ENCODE measurements at places on chromosomes 5 and 9.
A peak's percentile ranks its signal among the peaks of the same experiment; 100 is the strongest.

- no peak for DNase-seq
Observed at GRCh38 chr9:126796758-126797157, 8.1 kb upstream of the ZBTB43 start.

- DNase-seq, result no peak
Observed at GRCh38 chr9:32345243-32345642, 39.2 kb upstream of the ACO1 start.

DNA sequence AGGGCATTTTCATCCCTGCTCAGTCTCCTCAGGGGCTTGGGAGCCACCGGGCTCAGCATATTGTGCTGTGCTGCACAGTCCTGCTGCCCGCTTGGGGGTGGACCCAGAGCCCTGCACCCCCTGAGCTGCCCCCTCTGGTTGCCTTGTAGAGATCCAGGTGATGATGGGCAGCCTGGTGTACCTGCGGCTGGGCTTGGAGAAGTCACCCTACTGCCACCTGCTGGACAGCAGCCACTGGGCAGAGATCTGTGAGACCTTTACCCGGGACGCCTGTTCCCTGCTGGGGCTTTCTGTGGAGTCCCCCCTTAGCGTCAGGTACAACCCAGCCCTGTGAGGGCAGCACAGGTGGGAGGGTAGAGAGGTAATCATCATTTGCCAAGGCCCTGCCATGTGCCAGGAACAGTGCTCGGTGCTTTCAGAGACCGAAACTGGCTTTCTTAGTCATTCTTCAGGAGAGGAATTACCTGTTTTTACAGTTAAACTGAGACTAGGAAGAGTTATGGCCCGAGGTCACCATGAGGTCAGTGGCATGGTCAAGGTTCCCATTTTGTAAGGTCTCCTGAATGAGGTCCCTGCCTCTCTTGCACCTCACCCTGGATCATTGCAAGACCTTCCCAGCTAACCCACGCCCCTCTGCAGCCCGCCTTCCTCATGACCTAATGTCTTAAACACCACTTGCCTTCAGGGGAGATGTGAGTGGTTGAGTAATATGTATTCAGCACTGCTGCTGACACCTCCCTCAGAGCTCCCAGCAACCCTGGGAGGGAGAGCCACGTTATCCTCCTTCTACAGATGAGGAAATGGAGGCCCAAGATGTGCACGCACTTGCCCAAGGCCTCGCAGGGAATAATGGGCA lies 7.5 kb downstream of the NHP2 start:
- DNase-seq, result peak; percentile 83

DNA sequence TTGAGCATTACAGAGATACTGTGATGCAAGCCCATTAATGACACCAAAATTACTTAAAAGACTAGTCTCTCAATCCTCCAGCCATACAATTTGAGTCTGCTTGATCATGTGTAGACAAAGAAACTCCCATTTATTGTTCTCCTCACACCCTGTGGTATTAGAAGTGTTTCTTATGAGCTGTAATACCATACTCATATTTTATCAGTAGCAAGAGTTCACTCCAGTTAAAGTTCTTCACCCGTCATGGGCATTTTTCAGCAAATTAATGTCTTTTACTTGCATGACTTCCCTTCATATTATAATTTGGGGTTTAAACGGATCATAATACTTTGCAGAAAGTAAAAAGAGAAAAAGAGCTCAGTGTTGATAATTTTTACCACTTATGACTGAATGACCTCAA lies 242.9 kb downstream of the BNC2 start:
- no peak for DNase-seq

DNA sequence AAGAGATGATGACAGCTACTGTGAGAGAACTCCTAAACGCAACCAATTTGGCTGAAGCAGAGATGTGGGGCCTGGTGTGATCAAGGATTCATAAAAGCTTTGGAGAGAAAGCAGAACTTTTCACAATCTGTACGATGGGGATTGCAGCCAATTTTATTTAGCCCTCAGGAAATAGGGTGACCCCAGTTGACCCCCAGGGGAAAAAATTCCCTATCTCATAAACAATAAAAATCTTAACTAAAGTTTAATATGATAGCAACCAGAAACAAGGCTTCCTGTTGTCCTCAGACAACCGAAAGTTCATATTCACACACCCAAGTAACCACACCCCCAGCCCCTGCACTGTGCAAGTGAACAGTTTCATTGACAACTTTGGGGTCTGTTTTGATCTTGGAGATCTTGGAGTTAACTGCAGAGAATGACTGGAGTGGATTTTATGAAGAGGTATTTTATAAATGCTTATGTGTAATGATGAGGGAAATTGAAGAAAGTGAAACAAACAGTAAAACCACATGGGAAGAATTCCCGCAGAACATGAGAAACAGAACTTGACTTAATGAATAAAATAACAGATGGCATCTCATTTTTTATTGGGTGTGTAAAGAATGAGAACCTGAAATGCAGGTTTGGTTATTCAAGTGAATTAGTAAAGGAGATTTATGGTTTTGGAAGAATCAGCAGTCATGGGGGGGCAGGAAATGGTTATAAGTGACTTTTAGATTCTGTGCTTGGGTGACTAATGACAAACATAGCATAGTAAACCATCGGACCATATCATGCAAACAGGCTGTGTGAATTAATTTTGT lies 94.5 kb downstream of the PDE4D start:
- peak; percentile 14 for DNase-seq

Measured in activated CD4-positive, alpha-beta T cell treated with anti-CD3 and anti-CD28 coated beads for 36 hours (primary cell).